ENCODE measurements at places on chromosomes 13 and 19.
A peak's percentile ranks its signal among the peaks of the same experiment; 100 is the strongest.

DNA sequence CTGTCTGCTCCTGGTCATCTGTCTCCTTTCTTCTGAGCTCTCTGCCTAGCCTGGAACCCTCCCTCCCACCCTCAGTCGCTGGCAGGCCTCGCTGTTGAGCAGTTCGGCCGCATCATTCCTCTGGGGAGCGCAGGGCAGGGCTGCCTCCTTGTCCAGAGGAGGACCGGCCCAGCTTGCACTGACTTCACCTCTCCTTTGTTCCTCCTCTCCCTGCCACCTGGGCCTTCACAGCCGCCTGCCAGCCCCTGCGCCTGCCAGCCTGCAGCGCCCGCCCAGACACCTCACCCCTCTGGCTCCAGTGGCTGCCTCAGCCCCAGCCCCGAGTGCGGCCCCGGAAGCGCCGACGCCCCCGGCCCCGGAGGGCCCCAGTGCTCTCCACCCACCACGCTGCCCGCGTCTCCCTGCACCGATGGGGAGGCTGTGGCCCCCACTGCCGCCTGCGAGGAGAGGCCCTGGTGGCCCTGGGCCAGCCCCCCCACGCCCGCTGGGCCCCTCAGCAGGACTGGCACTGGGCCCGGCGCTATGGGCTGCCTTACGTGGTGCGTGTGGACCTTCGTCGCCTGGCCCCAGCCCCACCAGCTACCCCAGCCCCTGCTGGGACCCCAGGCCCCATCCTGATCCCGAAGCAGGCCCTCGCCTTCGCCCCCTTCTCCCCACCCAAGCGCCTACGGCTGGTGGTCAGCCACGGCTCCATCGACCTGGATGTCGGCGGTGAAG is 7.2 kb downstream of the KMT5C start:
- no peak for DNase-seq

GRCh38 chr13:46178143-46178542 is 3.8 kb downstream of the LCP1 start:
- no peak for DNase-seq

GRCh38 chr19:7779631-7780486 is 16.8 kb downstream of the CLEC4M start:
- DNase-seq, result no peak

DNA sequence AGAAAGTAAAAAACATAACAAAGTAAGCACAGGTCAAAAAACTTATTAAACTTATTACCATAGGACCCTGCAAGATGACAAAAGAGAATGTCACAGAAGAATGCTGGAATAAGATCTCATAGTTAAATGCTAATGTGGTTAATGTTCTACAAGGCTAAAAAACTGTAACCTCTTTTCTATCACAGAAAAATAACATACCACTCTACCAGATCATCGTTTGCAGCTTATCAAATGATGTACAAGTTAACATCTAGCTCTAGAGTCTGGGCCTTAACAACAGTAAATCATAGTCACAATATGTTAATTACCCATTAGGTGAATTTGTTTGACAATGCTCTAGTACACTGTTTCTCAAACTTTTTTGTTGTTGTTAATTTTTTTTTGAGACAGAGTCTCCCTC is 53.0 kb downstream of the NUFIP1 start:
- no peak for DNase-seq

- DNase-seq, result no peak
These were observed 17.5 kb upstream of the CAMSAP3 start for GRCh38 chr19:7578127-7578526.

DNA sequence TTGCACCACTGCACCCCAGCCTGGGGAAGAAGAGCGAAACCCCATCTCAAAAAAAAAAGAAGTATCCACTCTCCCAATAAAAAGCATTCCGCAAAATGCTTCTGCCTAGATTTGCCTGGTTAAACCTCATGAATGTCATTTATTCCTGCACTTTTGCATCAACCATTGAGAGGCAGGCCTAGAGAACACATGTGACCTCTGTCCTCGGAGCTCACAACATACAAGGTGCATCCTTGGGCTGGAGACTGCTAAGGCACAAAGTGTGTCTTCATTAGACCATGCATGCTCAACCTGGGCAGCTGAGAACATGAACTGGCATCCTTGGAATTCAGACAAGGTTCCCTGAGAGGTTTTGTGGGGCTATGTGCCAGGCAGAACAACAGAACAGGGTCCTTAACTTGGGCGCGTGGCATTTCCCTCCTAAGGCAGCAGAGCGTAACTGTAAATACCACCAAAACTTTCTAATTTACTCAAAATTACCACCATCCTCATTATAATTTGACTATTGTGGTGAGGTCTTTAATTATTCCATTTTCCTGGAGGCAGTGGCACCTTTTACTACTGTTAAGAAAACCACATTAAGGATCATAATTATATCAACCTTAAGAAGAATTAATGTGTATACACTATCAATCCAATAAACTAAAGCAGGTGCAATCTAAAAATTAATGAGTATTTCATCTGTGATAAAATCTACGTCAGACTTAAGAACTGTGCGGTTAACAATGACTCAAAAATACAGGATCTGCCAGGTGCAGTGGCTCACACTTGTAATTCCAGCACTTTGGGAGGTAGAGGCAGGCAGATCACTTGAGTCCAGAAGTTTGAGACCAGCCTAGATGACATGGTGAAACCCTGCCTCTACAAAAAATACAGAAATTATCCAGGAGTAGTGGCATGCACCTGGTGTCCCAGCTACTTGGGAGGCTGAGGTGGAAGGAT is 13.8 kb downstream of the RCBTB1 start:
- DNase-seq, result no peak

DNA sequence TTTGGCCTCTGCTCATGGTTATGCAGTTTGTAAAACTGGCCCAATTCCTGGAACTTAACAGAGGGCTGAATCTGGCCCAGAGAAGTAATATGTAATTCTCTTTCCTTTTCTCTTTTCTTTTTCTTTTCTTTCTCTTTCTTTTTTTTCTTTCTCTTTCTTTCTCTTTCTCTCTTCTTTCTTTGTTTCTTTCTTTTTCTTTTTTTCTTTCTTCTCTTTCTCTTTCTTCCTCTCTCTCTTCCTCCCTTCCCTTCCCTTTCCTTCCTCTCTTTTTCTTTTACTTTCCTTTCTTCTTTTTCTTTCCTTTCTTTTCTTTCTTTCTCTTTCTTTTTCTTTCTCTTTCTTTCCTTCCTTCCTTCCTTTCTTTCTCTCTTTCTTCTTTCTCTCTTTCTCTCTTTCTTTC is 88.8 kb upstream of the SLITRK5 start:
- DNase-seq, result no peak

DNA sequence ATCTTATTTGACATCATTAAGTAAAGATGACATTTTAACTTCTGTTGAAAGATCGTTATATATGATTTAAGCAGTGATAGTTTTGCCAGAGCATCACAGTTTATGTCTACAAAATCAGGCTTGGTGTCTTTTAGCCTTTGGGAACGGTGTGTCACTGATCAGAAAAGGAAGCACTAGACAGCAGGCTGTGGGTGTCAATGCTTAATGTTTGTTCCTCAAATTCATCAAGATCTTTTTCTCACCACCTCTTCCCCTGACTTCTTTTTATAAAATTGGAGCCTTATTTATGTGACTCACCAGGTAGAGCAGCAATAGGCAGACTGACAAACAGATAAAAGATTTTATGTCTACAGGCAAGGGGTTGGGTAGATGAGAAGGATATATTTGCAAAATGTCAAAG is 1558.5 kb downstream of the EFNB2 start:
- no peak for DNase-seq

- no peak for DNase-seq
These were observed 354.9 kb downstream of the PCDH9 start for GRCh38 chr13:66875264-66875663.

- DNase-seq, result no peak
These were observed 16.6 kb downstream of the HNRNPM start for GRCh38 chr19:8461376-8461775.

GRCh38 chr19:8666814-8667405 is 31.7 kb downstream of the ACTL9 start:
- no peak for DNase-seq

- no peak for DNase-seq
These were observed 14.7 kb downstream of the DNASE2 start for GRCh38 chr19:12866416-12867119.

DNA sequence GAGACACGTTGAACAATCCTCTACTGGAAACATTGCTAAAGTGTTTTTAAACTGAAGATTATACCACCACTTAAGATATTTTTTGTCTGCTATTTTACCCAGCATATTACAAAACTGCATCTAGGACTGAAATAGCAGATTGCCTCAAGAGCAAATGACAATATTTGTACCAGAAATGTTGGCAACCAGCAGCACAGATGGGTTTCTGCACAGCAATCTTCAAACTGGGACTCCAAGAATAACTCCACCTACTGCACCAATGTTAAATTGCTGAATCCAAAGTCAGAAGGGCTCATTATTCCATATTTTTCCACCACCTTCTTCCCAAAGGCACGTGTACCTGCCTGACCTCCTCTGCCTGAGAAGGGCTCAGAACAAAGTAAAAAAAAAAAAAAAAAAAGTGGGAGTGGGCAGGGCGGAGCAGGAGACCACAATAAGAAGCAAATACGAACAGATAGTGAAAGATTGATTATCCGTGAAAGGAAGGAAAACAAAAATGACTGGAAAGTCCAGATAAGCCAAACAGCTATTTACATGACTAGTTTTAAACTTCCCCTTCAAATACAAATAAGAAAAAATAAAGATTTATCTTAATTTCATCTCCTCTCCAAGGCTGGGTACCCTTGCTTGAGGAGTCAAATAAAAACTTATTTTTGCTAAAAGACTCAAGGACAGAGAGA is 79.4 kb downstream of the FOXO1 start:
- DNase-seq, result no peak

- DNase-seq, result peak; percentile 91
These were observed 20.2 kb downstream of the CARM1 start for GRCh38 chr19:10891405-10892086.

- no peak for DNase-seq
These were observed 6.6 kb downstream of the PTBP1 start for GRCh38 chr19:803686-804418.

DNA sequence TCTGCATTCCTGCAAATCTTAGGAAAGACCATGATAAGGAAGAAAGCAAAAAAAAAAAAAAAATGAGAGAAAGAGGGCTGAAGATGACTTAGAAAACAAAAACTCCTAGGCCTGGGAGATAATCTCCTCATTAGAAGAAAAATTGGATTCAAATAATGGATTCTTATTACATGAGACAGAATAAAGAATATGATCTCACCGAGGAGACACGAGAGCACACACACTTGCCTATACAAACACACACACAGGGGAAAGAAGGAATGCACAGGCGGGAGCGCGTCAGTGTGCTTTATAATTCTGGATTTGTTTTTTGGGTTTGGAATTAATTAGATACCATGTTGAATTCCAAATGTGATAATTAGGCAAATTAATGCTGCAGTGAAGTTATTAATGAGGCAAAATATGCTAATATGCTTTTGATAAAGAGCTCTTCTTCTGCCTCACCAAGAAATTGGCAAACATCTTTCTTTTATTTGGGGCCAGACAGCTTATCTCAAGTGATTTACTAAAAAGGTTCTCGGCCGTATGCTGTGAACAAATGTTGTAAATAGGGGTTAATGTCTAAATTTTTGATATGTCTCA is 36.1 kb upstream of the PCDH8 start:
- no peak for DNase-seq

DNA sequence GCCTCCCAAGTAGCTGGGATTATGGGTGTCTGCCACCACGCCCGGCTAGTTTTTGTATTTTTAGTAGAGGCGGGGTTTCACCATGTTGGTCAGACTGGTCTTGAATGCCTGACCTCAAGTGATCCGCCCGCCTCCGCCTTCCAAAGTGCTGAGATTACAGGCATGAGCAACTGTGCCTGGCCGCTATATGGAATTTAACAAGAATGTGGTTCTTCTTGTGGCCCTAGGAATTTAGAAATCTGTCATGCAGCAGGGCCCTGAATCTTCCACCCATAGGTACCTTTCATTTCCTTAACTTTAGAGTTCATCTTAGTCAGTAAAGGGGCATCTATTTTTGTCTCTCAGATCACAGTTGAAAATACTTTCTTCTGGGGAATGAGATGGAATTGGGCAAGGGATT is 25.6 kb upstream of the NDFIP2 start:
- DNase-seq, result no peak

DNA sequence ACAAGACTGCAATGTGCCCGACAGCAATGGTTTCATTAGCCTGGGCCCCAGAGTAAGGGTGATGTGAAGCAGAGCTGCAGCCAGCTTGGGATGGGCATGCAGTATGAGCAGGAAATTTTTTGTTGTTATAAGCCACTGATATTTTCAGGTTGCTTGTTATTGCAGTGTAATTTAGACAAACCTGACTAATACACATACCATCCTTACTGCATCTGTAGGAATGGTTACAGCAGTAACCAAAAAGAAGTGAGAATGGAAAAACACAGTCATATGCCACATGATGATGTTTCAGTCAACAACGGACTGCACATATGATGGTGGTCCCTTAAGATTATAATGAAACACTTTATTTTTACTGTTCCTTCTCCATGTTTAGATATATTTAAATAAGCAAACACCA is 8.6 kb upstream of the POMP start:
- DNase-seq, result no peak

DNA sequence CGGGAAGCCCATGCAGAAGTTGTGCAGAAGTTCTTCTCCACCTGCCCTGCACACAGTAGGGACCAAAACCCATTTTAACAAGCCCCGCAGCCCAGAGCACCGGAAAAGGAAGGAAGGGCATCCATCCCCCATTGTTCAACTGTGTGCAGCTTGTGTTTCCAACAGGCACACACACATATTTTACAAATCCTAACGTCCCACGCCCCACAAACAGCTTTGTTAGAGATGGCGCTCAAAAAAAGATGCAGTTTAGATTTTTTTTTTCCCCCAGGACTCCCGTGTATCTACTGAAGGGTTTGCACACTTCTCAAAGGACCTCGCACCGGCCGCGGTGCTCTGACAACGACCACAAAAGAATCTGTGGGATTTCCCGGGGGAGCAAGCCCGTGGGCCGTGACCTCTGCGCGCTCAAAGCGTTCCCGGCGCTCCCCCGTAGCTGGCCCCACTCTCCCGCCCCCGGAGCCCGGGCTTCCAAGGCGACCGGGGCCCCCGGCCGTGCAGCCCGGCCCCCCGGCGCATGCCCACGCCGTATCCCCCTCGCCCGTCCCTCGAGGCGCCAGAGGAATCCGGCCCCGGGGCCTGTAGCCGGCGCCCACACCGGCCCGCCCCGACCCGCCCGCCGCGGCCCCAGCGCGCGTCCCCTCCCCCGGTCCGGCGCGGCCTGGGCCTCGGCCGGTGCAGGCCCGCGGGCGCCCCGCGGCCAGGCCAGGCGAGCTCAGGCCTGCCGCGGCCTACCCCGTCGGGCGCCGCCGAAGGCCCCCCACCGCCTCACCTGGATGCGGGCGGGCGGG is 523 bp downstream of the ELAVL1 start:
- no peak for DNase-seq

DNA sequence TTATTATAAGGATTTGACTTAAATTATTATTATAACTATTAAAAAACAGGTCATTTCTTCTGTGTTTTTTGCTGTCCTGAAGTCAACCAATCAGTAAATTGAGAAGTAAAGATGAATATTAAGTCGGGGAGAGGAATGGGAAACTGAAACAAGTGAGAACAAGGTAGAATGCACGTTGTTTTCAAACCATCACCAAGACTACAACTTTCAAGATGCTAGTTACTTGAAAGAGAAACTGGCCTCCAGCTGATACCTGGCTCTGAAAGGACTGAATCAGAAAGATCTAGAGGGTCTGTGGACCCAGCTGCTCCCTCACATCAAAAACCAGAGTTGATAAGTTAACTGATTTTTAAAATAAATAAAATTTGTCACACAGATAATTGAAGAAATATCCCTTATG is 1301.5 kb upstream of the ATXN8OS start:
- DNase-seq, result no peak
